CD4-positive, alpha-beta T cell treated with Interleukin-12 subunit alpha and Interleukin-12 subunit beta, for 1 hour (primary cell): ENCODE measurements at places on chromosomes 11 and 22.
A peak's percentile ranks its signal among the peaks of the same experiment; 100 is the strongest.

- no peak for DNase-seq
These were observed 8.5 kb downstream of the HMBS start for GRCh38 chr11:119092880-119093842.

DNA sequence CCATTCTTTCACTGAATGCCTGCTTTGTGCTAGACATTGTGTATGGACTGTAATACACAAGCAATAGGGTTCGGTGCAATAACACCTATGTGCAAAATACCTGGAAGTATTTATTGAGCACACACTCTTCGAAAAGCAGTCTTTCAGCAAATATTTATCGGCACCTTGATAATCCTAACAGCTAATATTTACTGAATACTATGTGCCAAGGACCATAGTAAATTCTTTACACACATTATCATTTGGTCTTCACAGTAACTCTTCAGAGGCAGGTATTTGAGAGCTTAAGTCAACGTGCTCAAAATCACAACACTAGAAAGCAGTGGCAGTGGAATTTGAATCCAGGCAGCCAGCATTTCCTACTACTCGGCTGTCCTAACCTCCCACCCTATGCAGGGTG is 2.2 kb downstream of the B3GNT6 start:
- no peak for DNase-seq

DNA sequence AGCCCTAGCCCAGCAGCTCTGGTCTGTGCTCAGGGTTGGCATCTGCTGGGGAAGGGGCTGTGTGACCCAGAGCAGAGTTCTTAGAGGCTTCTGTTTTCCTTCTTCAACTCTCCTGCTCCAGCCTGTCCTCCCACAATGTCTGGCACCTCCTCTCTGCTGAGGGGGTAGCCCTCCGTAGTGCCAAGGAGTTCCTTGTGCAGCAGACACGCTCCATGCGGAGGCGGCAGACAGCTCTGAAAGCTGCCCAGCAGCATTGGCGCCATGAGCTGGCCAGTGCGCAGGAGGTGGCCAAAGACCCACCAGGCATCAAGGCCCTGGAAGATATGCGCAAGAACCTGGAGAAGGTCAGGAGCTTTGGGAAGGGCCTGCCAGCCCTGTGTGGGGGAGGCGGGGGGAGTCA is 69.3 kb downstream of the CEP164 start:
- DNase-seq = no peak

DNA sequence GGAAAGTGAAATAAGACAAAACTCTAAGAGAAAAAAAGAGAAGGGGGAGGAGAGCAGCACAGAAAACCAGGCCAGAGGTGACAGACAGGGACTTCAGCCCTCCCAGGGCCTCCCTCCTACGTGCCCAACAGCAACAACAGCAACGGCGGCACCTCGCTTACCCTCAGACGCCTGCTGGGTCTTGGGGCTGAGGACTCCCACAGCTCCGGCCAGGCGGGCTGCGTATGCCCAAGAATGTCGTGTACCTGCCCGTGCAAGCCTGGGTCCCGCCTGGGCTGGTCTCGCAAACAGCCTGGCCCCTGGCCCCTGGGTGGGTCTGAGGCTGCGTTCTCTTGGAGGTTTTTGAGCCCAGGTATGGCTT is 30.5 kb downstream of the ARAP1 start:
- peak; percentile 55 for DNase-seq

- no peak for DNase-seq
These were observed 14.6 kb upstream of the CYP2D6 start for GRCh38 chr22:42145175-42145574.

GRCh38 chr22:46534177-46534776 is 3.1 kb downstream of the CELSR1 start:
- no peak for DNase-seq
